ENCODE measurements at places on chromosomes 3 and 15. TPM values are rescaled to one million over a fixed set of nuclear protein-coding genes. Genes with fewer than 3 reads are reported as not detected.

DNA sequence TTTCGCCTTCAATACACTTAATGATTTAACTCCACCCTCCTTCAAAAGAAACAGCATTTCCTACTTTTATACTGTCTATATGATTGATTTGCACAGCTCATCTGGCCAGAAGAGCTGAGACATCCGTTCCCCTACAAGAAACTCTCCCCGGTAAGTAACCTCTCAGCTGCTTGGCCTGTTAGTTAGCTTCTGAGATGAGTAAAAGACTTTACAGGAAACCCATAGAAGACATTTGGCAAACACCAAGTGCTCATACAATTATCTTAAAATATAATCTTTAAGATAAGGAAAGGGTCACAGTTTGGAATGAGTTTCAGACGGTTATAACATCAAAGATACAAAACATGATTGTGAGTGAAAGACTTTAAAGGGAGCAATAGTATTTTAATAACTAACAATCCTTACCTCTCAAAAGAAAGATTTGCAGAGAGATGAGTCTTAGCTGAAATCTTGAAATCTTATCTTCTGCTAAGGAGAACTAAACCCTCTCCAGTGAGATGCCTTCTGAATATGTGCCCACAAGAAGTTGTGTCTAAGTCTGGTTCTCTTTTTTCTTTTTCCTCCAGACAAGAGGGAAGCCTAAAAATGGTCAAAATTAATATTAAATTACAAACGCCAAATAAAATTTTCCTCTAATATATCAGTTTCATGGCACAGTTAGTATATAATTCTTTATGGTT is at the start of gene CCR5:
Gene CCR5, plus strand, starts transcription at position 108 of the 680 bp plus-strand sequence. CDS start 1,957 bp downstream, outside the sequence.
- no peak for DNase-seq
- H3K27ac ChIP-seq: no peak within 1 kb of the TSS
- no peaks in the 10 kb centered on the region for H3K36me3 ChIP-seq

- H3K27me3 ChIP-seq: no peaks in the 10 kb centered on the region
- DNase-seq: no peak
- no peak overlapping the region for H3K27ac ChIP-seq
- H3K4me1 ChIP-seq: no peaks in the 10 kb centered on the region
- no peaks in the 10 kb centered on the region for H3K36me3 ChIP-seq
Measured at GRCh38 chr3:25385807-25386460, 42.1 kb upstream of the RARB start.

- DNase-seq: no peak
- no peak overlapping the region for H3K4me3 ChIP-seq
- no peaks in the 10 kb centered on the region for H3K36me3 ChIP-seq
- H3K4me1 ChIP-seq: no peaks in the 10 kb centered on the region
- H3K27ac ChIP-seq: no peak overlapping the region
Measured at GRCh38 chr3:160981217-160981938, 123.8 kb downstream of the B3GALNT1 start.

FBXO45 gene
- polyA plus RNA-seq: 11.7 TPM
